ENCODE measurements at places on chromosomes 16 and 17. TPM values are rescaled to one million over a fixed set of nuclear protein-coding genes. Genes with fewer than 3 reads are reported as not detected.
A peak's percentile ranks its signal among the peaks of the same experiment; 100 is the strongest.

Gene TELO2
- 30.3 TPM for total RNA-seq

Gene KRT31
- total RNA-seq: not detected

Gene TRIM25
- 17.1 TPM for total RNA-seq

Gene SMIM22
- total RNA-seq: not detected

Gene SGCA
- 207 TPM for total RNA-seq

- DNase-seq: no peak
These were observed 17.3 kb downstream of the COTL1 start for GRCh38 chr16:84600343-84601229.

DNA sequence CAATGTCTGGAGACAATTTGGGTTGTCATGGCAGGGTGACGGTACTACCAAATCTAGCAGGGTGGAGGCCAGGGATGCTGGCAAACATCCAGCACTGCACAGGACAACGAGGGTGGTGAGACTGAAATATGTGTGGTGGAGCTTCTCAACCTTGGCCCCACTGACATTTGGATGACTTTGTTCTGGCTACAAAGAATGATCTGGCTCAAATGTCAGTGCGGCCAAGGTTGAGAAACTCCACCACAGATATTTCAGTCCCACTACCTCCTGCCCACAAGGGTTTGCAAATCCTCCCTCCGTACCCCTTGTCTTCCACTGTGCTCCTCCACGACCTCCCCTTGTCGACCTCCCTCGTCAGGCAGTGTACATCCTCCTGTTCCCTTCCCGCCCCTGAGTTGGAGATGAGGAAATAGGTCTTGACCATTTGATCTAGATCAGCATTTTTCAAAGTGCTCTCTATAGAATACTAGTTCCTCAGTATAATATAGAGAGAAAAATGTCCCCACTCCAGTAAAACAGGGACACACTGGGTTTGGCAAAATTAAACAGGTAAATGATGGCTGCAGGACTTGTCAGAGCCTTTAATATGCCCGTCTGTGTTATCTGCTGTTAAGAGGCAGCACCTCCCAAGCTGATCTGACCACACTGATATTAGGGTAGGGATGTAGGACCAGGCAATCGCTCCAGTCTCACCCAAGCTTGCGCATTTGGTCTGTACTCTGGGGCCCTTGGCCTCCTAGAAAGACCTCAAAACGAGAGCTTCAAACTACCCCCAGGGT lies 6.8 kb downstream of the OSGIN1 start:
- no peak for DNase-seq

GRCh38 chr17:31529841-31530251 lies 138.4 kb downstream of the RAB11FIP4 start:
- no peak for DNase-seq

DNA sequence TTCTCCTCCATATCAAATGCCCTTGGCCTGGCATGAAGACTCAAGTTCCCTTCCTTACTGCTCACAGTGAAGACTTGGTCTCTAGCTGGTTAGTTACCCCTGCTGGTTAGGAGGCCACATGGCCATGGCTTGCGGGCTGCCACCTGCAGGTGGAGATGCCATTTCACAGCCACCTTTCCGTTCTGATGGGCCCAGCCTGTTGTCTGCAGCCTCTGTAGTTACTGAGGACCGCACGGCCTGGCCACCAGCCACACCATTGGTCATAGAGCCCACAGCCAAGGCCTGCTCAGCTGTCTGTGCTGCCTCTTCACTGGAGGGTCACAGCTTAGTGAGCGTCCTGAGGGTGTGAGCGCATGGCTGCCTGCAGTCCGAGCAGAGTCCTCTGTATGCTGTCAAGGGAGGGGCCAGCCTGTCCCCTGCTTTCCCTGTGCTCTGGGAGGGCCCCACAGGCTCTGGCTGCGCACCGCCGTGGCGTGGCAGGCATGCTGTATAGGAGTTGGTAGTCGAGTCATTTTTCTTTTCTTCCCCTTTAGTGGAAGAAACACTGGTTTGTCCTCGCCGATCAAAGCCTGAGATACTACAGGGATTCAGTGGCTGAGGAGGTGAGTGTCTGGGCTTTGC lies 59.2 kb downstream of the PLD6 start:
- DNase-seq: no peak

GRCh38 chr16:9251026-9251425 lies 159.6 kb downstream of the HAPSTR1 start:
- DNase-seq: no peak

DNA sequence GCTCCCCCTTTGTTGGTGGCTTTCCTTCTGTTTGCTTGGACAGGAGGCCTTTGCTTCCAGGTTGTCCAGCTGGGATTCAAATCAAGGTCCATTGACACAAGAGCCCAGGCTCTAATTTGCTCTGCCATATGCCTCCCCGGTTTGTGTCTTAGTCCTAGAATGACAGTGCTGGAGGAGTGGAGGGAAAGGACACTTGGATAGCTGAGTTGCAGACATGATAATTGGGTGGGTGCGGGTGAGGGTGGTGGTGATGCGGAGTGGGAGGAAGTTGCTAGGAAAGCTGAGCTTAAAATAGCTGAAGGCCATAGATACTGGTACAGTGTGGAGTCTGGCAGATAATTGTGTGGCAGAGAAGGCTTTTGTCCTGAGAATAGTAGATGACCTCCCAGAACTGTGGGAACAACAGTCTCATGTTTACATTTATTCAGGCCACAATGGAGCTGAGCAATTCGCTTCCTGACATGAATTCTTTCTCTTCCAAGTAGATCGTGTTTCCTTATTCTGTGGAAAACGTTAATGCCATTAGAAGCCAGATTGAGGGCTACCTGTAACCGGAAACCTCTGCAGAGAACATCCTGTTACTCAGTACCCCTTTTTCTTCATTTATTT lies 23.8 kb downstream of the SEC14L1 start:
- peak; percentile 40 for DNase-seq

DNA sequence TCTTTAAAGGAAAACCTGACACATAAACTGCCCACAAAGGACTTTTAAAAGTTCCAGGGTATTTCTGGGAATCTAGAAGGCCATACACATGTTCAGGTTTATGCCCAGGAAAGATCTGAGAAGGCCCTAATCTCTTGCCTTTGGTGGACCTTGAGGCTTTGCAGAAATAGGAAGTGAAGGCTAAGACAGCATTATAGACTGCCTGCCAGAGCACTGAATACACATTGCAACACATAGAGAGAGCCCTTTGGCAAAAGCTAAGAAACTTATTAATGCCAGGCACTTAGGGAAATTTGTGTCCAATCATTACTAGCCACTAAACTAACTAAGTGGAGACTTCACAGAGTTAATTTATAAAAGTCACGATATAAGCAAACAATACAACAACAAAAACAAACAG lies 70.4 kb downstream of the MMD start:
- DNase-seq: no peak

DNA sequence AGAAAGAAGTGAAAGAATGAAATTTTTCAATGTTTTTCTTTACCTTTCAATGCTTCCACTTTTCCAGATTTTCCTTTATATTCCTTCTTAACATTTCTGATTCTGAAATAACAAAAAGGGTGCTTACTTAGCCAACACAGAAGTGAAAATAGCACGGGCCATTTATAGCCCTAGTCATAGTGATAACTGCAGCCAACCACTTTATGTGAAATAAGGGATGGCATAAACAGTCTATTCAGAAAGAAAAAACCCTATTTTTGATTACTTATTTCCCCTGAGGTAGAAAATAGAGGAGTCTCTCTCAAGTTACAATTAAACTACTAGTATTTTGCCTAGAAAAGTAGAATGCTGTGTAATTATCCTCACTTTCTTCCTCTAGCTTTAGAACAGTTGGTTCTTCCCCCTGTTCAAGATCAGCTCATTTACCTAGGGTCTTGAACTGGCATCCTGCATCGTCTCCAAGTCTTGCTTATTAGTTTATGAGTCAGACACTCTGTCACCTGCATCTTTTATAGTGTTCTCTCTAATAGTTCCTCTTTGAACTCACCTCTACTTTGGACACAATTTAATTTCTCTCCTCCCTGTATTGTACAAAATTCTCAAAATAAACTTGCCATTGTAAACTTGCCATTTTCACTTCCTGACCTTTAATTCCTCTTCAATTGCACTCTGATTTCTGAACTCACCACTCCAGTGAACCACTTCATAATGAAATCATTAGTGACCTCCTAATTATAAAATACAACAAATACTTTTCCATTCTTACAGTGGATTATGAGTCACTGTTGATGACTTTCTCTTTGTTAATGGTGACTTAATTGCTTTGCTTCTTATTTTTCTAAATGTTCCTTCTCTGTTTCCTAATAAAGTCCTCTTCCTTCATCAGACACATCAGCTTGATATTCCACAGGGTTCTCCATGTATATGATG lies 23.6 kb downstream of the ABCA6 start:
- DNase-seq: no peak

DNA sequence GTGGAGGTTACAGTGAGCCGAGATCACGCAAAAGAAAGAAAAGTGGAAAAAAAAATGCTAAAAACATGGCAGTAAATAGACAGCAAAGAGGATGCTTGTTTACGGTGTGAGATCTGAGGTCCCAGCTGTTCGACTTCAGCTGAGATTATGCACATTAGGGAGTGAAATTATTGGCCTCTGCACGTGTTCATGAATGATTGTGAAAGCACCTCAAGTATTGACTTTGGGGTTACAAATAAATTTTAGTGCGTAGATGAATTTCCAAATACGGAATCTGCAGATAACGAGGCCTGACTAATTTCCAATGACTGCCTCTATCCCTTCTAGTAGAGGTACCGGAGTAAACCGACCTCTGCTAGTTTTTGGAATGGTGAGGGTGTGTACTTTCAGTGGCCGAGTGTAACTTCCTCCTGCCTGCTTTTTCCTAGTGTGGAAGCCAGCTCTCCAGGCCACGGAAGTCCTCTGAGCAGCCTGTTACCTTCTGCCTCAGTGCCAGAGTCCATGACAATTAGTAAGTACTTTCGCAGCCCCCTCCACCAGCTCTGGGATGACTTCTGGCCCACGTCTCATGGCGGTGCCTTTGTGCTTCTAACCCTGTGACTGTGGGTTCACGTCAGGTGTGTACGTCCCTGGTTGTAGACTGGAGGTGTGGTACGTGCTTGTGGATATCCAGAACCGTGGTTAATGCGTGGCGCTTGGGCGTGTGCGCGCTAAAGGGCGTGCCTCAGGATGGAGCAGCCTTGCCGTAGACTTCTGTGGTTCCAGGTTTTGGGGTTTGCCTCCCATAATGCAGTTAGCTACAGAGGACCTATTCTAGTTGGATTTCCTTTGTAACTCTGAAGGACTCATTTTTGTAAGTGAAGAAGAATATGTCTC lies 102.1 kb downstream of the SNX29 start:
- DNase-seq: no peak

DNA sequence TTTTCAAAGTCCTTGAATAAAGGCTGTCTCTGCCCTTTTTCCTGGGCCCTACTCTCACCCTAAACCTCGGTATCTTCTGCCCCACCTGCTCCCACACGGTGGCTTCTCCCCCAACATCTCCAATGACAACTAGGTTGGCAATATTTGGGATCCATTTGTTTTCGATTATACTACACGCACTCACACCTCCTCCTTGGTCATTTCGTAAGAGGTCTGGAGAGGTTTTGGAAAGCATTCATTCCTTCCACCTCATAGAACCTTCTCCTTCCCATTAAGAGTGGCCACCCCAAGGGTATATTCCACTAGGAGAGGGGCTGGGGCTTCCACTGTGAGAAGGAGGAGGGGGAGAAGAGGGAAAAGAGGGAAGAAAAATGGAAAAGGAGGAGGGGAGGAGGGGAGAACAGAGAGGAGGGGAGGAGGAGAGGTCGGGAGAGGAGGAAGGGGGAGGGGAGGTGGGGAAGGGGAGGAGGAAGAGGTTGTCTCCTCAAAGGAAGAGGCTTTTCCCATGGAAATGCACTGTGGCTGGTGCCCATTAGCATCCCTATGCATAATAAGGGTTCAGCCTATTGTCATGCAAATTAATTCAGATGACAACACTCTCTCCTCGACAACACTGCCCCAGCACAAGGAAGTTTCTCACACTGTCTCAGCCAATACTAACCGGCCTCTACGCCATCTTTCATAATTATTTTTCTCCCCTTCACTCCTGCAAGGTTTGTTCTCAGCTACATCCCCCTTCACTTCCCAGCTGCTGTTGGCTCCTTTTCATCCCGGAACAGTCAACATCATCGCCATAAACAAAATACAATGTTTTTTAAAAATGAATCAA lies 30.0 kb downstream of the SOX9 start:
- DNase-seq: no peak

GRCh38 chr16:89167425-89167941 lies 4.1 kb upstream of the CDH15 start:
- peak; percentile 79 for DNase-seq

GRCh38 chr17:31392002-31392855 lies 754 bp downstream of the RAB11FIP4 start:
- DNase-seq: no peak

DNA sequence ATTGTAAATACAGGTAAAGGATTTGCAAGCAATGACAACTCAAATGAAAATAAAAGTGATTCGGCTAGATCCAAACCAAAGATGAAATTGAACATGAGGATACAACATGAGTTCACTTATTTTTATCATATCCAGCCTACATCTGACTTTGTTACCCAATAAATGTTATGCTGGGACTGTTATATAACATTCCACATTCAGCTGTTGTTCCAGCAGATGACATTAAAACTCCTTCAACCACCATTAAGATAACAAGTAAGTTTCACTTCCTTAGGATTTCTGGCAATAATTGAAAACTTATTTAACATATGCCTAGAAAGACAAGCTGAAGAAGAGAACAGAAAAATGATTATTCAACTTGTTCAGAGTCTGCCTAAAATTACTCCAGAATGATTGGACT lies 729.4 kb downstream of the CDH11 start:
- peak; percentile 40 for DNase-seq

DNA sequence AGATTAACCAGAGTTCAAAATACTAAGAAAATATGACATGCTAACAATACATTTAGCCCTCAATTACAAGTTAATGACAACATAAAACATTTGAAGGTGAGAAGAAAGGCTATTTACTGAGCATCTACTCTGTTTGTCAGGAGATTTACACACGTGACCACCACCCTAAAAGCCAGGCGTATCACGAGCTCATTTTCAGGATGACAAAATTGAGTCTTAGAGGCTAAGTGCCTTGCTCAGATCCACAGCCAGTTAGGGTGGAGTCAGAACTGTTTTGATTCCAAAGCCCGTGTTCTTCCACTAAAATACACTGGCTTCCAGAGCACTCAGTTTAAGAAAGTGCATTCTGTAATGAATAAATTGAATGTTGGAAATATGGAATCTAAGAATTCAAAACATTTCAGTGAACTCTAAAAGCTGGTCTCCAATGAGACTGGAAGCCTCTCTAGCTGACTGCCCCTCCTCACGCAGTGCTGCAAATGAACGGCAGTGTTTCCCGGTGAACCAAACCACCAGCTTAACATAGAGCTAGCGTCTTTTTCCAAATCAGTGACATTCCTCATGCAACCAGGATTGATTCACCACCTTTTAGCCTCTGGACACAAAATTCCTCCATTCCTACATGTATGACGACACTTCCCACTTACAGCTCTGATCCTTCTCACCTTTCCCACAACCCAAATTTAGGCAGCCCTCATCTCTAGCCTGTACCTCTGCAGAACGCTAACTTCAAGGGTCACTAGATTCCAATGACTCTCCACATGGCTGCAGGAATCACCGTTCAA lies 5.9 kb downstream of the ZDHHC7 start:
- peak; percentile 41 for DNase-seq

Data from LHCN-M2 (cell line).